ENCODE measurements at places on chromosomes 7 and 10. TPM values are rescaled to one million over a fixed set of nuclear protein-coding genes. Genes with fewer than 3 reads are reported as not detected.

The CTNNA3 gene
- 0.74 TPM for total RNA-seq

- H3K27ac ChIP-seq, result no peak overlapping the region
- H3K36me3 ChIP-seq, result no peaks in the 10 kb centered on the region
- no peaks in the 10 kb centered on the region for H3K27me3 ChIP-seq
- DNase-seq, result no peak
- no peaks in the 10 kb centered on the region for H3K4me1 ChIP-seq
- no peak overlapping the region for H3K4me3 ChIP-seq
These were observed 362.5 kb upstream of the NRP1 start for GRCh38 chr10:33697016-33697415.

DNA sequence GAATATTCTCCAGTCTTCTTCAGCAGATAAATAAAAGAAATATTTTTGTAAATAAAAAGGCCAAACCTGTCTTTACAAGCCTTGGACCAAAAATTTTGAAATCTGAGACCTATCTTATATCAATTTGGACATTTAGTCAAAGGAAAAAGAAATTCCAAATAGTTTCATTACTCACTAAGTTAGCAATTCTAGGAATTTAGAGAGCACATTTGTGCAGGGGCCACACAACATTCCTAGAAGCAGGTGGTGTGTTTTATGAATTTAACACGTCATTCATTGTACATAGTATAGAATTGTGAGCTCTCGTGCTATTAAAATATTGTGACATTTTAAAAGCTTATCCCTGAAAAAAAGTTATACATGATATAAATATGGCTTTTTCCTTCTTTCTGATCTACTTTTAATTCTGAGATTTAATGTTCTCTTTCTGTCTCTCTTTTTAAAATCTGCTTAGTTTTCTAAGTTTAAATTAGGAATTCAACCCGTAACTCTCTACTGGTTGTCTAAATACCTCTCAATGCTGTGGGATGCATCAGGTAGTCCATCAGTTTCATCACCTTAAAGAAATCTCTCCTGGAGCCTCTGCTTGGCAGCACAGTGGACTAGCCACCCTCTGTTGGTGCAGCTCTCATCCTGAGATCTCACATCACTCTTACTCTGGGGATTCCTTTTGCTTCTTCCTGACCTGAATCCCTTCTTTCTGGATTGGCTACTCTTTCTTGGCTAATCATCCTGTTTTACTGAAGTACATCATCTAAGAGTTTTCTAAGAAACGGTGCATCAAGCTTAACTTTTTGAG, 124.5 kb downstream of the SEMA3E start:
- no peaks in the 10 kb centered on the region for H3K27me3 ChIP-seq
- H3K27ac ChIP-seq, result no peak overlapping the region
- no peak overlapping the region for H3K4me3 ChIP-seq
- no peaks in the 10 kb centered on the region for H3K36me3 ChIP-seq
- H3K4me1 ChIP-seq, result no peaks in the 10 kb centered on the region

DNA sequence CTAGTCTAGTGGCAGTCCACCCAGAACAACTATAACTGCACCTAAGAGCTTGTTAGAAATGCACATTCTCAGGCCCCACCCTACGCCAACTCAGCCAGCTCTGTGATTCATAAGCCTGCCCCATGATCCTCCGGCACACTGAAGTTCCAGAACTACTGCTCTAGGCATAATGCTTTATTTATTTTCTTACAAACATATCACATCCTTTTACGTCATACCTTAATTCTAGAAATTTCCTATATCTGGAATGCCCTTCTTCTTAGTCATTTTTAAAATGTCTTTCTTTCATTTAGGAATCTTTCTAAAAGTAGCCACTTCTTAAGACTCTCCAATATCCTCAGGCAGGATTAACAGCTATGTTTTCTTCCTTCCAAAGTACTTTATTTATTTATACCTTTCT, 480.1 kb downstream of the INHBA start:
- no peak overlapping the region for H3K4me3 ChIP-seq
- H3K4me1 ChIP-seq, result no peaks in the 10 kb centered on the region
- no peaks in the 10 kb centered on the region for H3K27me3 ChIP-seq

GRCh38 chr10:49351669-49352068, 44.2 kb downstream of the DRGX start:
- H3K27ac ChIP-seq, result no peak overlapping the region
- H3K36me3 ChIP-seq, result no peaks in the 10 kb centered on the region
- H3K4me1 ChIP-seq, result no peaks in the 10 kb centered on the region
- no peak for DNase-seq
- no peak overlapping the region for H3K4me3 ChIP-seq

The COL1A2 gene
- total RNA-seq, result 0.56 TPM

The ZNF316 gene
- total RNA-seq, result 23.5 TPM

The PDE6C gene
- total RNA-seq, result not detected

The PRSS2 gene
- not detected for total RNA-seq

- no peaks in the 10 kb centered on the region for H3K36me3 ChIP-seq
- DNase-seq, result no peak
- H3K27me3 ChIP-seq, result no peaks in the 10 kb centered on the region
These were observed at the start of gene NYAP1 for GRCh38 chr7:100483722-100484672. Gene NYAP1, plus strand, starts transcription at chr7:100483927. Its CDS starts 1,385 bp downstream, at chr7:100485312.

DNA sequence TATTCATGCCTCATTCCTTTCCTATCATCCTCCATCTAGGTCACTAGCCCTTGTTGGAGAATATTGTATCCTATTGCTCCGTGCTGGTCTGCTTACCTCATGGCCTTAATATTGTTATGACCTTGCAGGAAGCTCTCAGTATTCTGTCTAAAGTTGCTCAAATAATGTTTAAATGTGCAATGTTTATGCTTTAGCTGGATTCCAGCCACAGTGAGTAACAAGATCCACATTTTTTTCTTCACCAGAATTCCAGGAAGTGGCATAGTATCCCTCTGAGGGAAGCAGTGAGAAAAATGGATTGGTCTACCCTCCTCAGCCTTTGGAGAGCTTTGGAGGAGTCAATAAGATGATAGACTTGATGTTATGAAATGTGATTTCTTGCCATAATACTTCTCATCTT, 402.6 kb downstream of the NRG3 start:
- H3K27me3 ChIP-seq, result no peaks in the 10 kb centered on the region
- H3K36me3 ChIP-seq, result no peaks in the 10 kb centered on the region
- H3K4me1 ChIP-seq, result no peaks in the 10 kb centered on the region
- no peak overlapping the region for H3K27ac ChIP-seq
- H3K4me3 ChIP-seq, result no peak overlapping the region
- DNase-seq, result no peak

GRCh38 chr10:74040200-74041126, 42.5 kb downstream of the VCL start:
- H3K4me1 ChIP-seq, result peaks cover 19% of the 10 kb centered on the region
- no peaks in the 10 kb centered on the region for H3K27me3 ChIP-seq
- H3K36me3 ChIP-seq, result peaks cover 3% of the 10 kb centered on the region
- DNase-seq, result no peak
- peak overlapping the region; percentile 21 for H3K27ac ChIP-seq

DNA sequence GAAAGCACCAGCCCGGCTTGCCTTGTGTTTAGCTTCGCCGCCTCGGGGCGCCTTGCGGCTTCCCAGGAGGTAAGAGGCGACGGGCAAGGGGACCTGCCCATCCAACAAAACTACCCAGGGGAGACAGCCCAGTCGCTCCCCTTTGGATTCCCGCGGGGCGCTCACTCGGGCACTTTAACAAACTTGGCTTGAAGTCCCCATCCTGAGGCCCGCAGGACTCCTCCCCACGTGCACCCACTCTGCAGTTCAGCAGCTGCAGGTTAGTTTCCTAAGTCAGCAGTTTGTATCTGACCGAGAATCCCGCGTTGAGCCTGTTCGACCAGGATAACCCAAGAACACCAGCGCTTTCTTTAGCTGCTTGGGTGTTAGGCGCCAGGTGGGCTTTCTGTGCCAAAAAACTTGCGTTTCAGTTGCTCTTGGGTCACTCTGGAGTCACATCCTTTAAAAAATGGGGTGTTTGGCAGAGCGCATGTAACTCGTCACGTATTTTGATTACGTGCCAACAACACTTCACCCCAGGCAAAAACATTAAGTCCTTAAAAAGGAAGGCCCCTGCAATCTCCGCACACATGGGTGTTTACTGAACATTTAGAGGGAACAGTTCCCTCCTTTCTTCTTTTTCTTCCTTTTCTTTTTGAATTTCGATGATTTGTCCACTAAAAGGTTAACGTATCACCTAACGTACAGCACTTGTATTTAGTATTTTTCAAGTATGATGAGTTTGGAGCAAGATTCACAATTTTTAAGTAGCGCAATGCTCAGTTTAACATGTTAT, 876 bp downstream of the DNAH11 start:
- no peaks in the 10 kb centered on the region for H3K36me3 ChIP-seq
- H3K27me3 ChIP-seq, result peaks cover 66% of the 10 kb centered on the region
- H3K4me3 ChIP-seq, result peak overlapping the region; percentile 83
- no peak overlapping the region for H3K27ac ChIP-seq

The TMEM229A gene
- total RNA-seq, result not detected

DNA sequence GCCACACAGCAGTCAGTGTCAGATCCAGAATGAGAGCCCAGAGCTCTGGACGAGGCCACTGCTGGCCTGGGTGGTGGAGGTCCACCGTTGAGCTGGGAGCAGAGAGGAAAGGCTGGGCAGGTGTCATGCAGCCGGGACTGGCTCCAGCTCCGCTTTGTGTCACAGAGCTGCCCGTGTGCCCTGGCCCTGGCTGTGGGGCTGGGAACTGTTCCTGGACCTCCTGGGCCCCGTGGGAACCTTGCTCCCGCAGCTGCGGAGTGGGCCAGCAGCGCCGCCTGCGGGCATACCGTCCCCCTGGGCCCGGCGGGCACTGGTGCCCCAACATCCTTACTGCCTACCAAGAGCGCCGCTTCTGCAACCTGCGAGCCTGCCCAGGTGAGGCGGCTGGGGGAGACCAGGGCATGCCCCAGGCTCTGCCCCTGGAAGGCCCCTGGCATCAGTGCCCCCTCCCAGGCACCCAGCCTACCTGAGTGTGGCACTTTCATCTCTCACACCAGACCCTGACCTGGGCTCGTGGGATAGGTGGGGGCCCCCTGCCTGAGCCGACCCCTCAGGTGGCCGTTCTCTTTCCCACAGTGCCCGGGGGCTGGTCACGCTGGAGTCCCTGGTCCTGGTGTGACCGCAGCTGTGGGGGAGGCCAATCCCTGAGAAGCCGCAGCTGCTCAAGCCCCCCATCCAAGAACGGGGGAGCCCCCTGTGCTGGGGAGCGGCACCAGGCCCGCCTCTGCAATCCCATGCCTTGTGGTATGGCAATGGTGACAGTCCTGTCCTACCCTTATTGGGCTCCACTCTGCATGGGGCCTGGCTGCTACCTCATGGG, 18.8 kb upstream of the ZNF862 start:
- H3K27ac ChIP-seq, result no peak overlapping the region
- H3K36me3 ChIP-seq, result no peaks in the 10 kb centered on the region
- H3K4me3 ChIP-seq, result no peak overlapping the region
- H3K4me1 ChIP-seq, result no peaks in the 10 kb centered on the region

DNA sequence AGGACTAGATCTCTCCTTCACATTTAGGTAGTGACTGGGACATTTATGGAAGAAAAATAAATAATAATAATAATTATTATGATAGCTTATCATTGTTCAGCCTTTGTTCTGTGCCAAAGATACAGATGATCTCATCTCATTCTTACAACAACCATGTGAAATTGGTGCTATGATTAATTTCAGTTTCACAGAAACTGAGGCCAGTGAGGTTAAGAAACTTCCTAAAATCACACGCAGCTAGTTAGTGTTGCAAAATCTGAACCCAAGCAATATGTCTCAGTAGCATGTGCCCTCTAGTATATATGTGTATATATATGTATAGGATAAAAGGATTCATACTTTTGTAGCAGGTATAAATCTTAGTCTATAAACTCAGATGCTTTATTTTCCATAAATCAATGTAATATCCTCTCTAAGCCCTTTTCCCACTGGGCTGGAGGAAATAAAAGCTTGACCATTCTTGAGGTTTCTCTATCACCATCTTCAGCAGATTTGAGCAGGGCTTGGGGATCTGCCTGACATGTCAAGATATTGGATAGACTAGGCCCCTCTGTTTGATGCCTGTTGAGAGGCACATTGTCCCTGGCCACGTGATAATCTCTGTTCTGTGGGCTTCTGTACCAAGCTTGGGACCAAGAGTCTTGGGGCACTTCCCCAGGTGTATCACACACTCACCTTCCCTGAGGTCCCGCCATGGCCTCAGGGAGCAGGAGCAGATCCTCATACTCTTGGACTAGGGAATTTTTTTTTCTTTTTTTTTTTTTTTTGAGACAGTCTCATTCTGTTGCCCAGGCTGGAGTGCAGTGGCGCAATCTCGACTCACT, 172.6 kb upstream of the NRP1 start:
- H3K4me1 ChIP-seq, result peaks cover 9% of the 10 kb centered on the region
- DNase-seq, result no peak
- no peak overlapping the region for H3K4me3 ChIP-seq
- peaks cover 50% of the 10 kb centered on the region for H3K27me3 ChIP-seq
- no peaks in the 10 kb centered on the region for H3K36me3 ChIP-seq
- H3K27ac ChIP-seq, result no peak overlapping the region

The GNAT3 gene
- not detected for total RNA-seq

- no peak overlapping the region for H3K27ac ChIP-seq
- no peaks in the 10 kb centered on the region for H3K4me1 ChIP-seq
- no peak for DNase-seq
- H3K4me3 ChIP-seq, result no peak overlapping the region
- H3K27me3 ChIP-seq, result peaks cover 4% of the 10 kb centered on the region
These were observed 198.9 kb upstream of the AUTS2 start for GRCh38 chr7:69399401-69399800.

The OPALIN gene
- total RNA-seq, result not detected

GRCh38 chr10:131119626-131120355, 191.7 kb downstream of the TCERG1L start:
- H3K36me3 ChIP-seq, result no peaks in the 10 kb centered on the region
- H3K4me3 ChIP-seq, result no peak overlapping the region
- no peaks in the 10 kb centered on the region for H3K4me1 ChIP-seq
- no peak for DNase-seq
- no peak overlapping the region for H3K27ac ChIP-seq

GRCh38 chr10:85979598-85979997, 387.0 kb downstream of the GRID1 start:
- H3K36me3 ChIP-seq, result no peaks in the 10 kb centered on the region
- no peaks in the 10 kb centered on the region for H3K4me1 ChIP-seq
- H3K27me3 ChIP-seq, result peaks cover 18% of the 10 kb centered on the region
- no peak for DNase-seq
- H3K27ac ChIP-seq, result no peak overlapping the region

DNA sequence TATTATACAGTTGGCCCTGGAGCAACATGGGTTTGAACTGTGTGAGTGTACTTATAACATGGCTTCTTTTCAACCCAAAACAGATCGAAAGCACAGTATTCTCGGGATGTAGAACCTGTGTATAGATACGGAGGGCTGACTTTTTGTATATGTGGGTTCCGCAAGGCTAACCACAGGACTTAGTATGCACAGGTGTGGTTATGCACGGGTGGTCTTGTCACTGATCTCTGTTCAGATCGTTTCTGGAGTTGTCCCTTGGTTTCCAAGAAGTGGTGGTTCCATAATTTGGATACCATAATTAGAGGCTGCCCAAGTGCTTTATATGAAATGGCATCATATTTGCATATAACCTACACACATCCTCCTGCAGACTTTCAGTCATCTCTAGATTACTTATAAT, 10.9 kb upstream of the BHLHA15 start:
- H3K27me3 ChIP-seq, result no peaks in the 10 kb centered on the region
- peak overlapping the region; percentile 7 for H3K27ac ChIP-seq
- no peak for DNase-seq
- H3K4me1 ChIP-seq, result peaks cover 50% of the 10 kb centered on the region

The TRPV5 gene
- not detected for total RNA-seq

Data from activated T-cell treated with anti-CD3 and anti-CD28 coated beads, Interleukin-2, amount 50 U/mL, for 72 hours (primary cell).